ENCODE measurements at places on chromosomes 11 and 22.

DNA sequence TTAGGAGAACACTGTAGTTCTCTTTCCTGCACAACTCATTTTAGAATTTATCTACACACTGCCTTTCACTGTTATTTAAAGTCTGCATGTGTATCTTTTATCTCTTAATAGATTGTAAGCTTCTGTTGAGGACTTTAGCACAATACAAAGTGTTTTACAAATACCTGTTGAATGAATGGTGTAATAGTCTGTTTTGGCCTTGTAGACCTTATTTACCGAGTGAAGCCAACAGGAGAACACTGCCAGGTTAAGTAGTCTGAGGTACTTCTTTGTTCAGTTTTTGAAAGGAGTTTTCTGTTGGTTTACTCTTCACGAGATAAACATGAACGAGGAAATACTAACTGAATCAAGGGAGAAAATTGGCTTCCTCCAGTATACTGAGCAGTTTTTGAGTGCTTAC, 31.0 kb downstream of the SIK2 start:
- DNase-seq, result no peak

DNA sequence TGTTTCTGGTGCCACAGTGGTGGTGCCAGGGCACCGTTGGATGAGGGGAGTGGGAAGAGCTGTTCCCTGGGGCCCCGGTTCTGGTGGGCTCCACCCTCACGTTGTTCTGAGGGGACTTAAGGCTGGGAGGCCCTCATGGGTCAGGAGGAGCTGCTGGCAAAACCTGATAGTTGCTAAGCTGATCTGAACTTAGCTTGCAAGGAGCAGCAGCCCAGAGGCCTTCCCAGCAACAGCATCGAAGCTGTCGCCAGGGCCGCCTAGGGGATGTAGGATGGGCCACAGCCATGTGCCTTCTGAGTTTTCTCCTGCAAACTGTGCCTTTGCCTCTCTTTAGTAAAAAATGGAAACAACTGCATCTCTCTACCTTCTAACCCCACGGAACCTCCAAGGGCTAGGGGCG, 240.2 kb downstream of the TBC1D22A start:
- no peak for DNase-seq

- DNase-seq, result no peak
Measured at GRCh38 chr22:39174498-39175352, 22.2 kb upstream of the CBX7 start.

DNA sequence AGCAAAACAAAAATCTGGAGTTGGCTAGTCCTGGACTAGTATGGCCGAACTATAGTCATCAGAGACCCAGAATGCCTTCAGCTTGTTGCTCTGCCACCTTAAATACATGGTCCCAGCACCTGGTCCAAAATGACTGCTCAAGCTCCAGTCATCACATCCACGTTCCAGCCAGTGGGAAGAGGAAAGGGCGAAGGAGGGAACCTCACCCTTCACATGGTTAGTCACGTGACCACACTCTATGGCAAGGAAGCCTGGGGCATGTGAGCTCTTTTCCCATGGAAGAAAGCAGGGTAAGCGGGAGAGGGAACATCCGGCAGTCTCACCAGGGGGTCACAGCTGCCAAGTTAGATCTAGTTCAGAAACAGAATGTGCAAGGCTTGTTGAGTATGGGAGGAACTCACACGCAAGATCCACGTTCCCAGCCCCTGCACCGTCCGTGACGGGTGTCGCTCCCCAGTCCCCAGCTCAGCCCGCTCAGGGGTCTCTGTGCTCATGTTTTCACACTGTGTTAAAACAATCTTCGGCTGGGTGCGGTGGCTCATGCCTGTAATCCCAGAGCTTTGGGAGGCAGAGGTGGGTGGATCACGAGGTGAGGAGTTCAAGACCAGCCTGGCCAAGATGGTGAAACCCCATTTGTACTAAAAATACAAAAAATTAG, 1.9 kb upstream of the ANO9 start:
- DNase-seq, result no peak

GRCh38 chr11:126118806-126119205, 56.1 kb upstream of the CDON start:
- no peak for DNase-seq

DNA sequence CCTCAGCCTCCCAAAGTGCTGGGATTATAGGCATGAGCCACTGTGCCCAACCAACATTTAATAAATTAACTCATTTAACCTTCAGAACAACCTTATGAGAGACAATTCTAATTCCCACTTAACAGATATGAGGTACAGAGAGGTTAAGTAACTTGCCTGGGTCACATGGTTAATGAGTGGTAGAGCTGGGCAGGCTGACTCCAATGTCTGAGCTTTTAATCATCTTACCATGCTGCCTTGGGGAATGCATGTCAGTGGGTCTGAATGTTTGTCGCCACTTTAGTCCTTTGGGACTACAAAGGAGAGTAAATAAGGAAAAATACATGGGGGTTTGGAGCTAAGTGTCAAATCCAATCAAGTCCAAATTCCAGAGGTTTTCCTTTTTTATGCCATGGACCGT, 11.2 kb upstream of the PIK3C2A start:
- DNase-seq, result no peak

- DNase-seq, result no peak
Measured at GRCh38 chr11:76296731-76297542, 84.0 kb downstream of the THAP12 start.

- no peak for DNase-seq
Measured at GRCh38 chr11:65482306-65482850, 16.5 kb upstream of the MALAT1 start.

All from NCI-H1694 treated with DMSO at 0.1 percent for 48 hours (cell line).